ENCODE measurements at places on chromosomes 11 and 22.
A peak's percentile ranks its signal among the peaks of the same experiment; 100 is the strongest.

GRCh38 chr11:35013514-35014233 lies 97.3 kb downstream of the PDHX start:
- no peak for DNase-seq

DNA sequence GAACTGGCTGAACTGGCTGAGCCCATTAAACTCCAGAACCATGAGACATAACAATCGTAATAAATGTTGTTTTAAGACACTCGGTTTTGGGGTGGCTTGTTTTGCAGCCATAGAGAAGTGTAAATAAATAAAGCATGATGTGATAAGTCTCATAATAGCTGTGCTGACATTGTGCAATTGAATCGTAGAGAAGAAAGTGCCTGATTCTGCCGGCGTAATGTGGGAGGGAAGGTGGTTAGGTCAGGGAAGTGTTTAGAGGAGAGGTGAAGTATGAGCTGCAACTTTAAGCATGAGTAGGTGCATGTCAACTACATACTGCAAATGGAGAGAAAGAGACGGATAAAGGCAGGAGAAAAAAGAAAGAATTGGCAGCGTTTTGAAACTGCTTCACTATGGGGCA lies 217.1 kb downstream of the BLID start:
- DNase-seq: no peak

- DNase-seq: peak; percentile 42
Observed at GRCh38 chr11:7749456-7749855, 43.2 kb upstream of the OVCH2 start.

- DNase-seq: no peak
Observed at GRCh38 chr11:95922099-95922498, 1.8 kb downstream of the MTMR2 start.

DNA sequence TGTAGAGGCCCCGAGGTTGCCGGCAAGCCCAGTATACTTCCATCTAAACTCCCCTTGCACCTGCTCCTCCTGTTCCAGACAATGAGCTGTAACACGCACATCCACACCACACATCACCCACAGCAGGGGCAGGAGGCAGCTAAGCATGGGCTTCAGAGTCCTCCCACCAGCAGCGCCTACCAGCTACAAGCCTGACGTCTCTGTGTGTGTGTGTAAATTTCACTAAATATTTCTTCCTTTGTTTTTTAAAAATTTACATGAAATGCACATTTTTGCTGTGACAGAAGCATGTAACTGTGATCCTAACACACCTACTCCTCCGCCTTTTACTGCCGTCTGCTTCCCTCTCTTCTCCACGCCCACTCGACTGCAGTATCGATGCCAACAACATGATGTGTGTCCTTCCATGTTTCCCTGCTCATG lies 29.4 kb upstream of the PACSIN2 start:
- no peak for DNase-seq

DNA sequence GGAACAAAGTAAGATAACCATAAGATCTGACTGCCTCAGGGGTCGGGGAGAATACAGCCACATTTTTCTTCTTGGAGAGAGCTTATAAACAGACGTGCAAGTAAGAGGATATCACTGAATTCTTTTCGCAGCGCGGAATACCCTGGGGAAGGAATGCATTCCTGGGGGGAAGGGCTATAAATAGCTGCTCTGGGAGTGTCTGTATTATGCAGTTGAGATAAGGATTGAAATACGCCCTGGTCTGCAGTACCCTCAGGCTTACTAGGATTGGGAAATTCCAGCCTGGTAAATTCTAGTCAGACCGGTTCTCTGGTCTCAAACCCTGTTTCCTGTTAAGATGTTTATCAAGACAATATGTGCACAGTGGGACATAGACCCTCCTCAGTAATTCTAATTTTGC lies 1491.7 kb upstream of the RAG2 start:
- DNase-seq: no peak

- peak; percentile 26 for DNase-seq
Observed at GRCh38 chr11:132714859-132715440, 817.4 kb downstream of the OPCML start.

GRCh38 chr11:15645201-15645600 lies 530.5 kb downstream of the INSC start:
- no peak for DNase-seq

- no peak for DNase-seq
Observed at GRCh38 chr11:126419801-126420697, 64.6 kb downstream of the ST3GAL4 start.

DNA sequence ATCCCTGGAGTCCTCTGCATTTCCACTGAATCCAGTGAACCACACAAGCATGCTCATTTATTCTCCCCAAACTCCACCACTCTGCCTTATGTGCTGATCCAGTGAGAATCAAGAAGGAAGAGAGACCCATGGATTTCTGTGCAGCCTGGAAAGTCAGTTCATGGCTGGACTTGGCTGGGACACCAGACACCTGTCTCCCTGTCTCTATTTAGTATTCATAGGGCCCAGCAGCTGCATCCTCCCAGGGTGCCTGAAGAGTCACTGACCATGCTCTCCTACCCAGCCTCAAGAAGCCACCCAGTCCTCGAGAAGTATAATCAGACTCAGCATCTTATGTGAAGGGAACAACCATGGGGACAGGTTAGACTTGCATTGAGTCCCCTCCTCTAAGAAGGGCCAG lies 83.2 kb downstream of the ZNF280B start:
- DNase-seq: no peak

GRCh38 chr11:18259259-18259658 lies 6.8 kb upstream of the SAA1 start:
- no peak for DNase-seq

- no peak for DNase-seq
Observed at GRCh38 chr11:133898031-133898769, 52.9 kb upstream of the SPATA19 start.

DNA sequence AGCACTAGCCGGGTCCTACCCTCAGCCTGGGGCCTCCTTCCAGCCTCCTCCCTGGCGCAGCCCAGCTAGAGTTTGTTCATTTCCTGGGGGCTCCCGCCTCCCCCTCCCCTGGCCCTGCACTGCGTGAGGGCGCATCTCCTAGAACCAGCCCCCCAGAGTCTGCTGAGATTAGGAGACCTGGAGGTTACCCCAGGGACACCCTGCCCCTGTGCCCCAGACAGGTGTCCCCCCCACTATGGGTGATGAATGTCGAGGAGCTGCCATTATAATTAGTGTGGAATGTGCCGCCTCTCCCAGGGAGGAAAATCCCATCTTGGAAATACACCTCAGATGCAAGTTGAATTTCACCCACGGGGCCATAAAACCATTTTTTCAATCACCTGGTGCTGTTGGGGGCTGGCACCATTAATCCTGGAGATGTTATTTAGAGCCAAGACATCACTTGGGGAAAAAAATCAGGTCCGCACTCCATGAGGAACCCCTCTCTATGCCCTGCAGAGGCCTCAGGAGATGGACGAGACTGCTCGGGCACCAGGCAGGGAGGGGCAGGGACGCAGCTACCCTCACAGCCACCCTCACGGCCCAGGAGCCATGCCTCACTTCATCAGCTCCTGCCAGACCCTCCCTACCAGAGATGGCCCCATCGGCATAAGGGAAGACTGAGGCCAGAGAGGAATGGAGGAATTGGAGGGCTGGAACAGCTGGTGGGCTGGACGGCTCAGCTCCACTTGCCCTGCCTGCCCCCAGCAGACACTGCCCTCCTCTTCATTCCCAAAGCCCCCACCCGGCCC lies 197.5 kb downstream of the IGLL1 start:
- DNase-seq: no peak

DNA sequence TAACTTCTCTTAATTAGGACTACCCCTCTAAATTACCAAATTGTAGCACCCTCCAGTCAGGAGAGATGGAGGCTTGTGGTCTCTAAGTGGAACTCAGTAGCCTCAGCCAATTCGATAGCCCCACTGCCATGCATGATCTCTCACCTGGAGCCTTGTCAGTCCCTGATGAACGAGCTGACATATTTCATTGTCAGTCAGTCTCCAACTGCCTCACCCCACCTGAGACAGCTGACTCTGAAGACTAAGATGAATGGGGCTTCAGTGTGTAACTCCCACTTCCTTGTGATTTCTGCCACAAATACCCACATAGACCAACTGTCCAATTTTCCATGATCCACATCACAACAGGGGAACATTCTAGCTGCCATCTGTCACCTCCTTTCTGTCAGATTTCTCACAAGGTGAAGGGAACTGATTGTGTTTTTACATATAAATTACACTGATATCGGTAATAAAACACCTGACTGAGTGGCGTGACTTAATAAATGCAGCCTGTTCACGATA lies 206.5 kb downstream of the FAM181B start:
- no peak for DNase-seq
